Regular cardiac myocyte (primary cell): ENCODE measurements at places on chromosomes 1 and 21. TPM values are rescaled to one million over a fixed set of nuclear protein-coding genes. Genes with fewer than 3 reads are reported as not detected.

The NID1 gene
- 59.6 and 96.4 TPM in 2 replicates for total RNA-seq

The KIF17 gene
- total RNA-seq = 1.3 and 5.1 TPM in 2 replicates

The NBPF4 gene
- not detected in 2 replicates for total RNA-seq

The MAP1LC3C gene
- 0.19 and 0.28 TPM in 2 replicates for total RNA-seq

The IL10RB gene
- 43.5 and 61.2 TPM in 2 replicates for total RNA-seq

The CFHR4 gene
- not detected in 2 replicates for total RNA-seq

The NUP210L gene
- total RNA-seq = under 0.01 and 0.28 TPM in 2 replicates

The SV2A gene
- 8.7 and 10.2 TPM in 2 replicates for total RNA-seq

The FAM177B gene
- total RNA-seq = not detected in 2 replicates

The TLR5 gene
- 0.28 and 0.58 TPM in 2 replicates for total RNA-seq

The DDAH1 gene
- total RNA-seq = 60.4 and 87.9 TPM in 2 replicates

The OR2T29 gene
- total RNA-seq = not detected in 2 replicates

The PTAFR gene
- under 0.01 TPM in 2 replicates for total RNA-seq

The AMPD1 gene
- total RNA-seq = not detected in 2 replicates

The CD34 gene
- total RNA-seq = 0.38 and 0.56 TPM in 2 replicates

The SEC16B gene
- total RNA-seq = 1.7 and 2.3 TPM in 2 replicates

The CFAP45 gene
- total RNA-seq = 0.28 and 0.96 TPM in 2 replicates

The BNIPL gene
- 0.28 and 0.38 TPM in 2 replicates for total RNA-seq

The F5 gene
- under 0.01 TPM in 1 of 2 replicates, not detected in the other for total RNA-seq
